Fibroblast of skin of back (primary cell): ENCODE measurements at places on chromosomes 12 and 14.

- no peak for DNase-seq
Observed at GRCh38 chr12:130041983-130042812, 120.1 kb upstream of the FZD10 start.

DNA sequence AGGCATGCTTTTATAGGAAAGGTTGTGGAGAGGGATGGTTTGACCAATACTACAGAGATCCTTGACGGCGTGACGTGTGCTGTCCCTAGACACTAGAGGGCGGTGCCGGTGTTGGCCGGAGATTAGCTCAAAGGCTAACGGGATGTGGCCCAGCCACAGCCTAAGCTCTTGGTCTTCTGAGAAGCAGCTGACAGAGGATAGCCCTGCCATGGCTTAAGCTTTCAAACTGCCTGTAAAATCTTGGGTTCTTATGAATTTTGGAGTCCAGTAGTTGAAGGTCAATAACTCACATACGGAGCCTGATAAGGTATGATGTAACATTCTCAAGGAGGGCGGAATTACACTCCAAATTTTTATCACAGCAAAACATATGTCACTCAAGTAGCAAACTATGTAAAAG is 515.7 kb upstream of the ATXN7L3B start:
- peak; percentile 58 for DNase-seq

GRCh38 chr12:22860926-22861325 is 236.0 kb downstream of the ETNK1 start:
- DNase-seq, result no peak

DNA sequence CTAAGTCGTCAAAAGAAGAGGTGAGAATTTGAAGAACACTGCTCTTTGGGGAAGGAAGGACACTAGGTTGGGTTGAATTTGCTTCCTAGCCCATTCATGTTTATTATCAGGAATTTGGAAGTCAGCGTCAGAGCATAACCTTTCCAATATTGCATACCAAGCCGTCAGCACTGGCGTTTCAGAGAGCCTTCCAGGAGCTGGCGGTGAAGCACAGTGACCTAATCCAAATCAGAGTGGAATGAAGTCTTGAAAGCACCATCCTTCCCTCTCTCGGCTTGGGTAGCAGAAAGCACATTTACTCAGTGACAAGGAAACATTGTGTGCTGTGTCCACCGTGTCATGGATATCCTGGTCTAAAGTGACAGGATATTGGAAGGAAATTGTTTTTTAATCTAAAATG is 240.3 kb upstream of the PELI2 start:
- no peak for DNase-seq

DNA sequence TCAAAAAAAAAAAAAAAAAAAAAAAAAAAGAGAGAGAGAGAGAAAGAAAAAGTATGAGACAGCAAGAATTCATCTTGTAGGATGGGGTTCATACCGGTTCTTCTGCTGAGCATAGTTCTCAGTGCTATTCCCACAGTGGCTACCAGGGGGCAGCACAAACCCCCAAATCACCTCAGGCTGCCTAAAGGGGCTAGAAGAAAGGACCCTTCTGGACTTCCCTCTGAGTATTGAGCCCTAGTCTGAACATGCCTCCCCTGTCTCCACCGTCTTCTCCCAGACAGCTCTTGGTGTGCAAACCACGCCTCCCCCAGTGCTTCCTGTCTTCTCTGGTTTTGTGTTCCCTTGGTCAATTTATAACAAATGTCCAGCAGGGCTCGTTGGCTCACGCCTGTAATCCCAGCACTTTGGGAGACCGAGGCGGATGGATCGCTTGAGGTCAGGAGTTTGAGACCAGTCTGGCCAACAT is 31.3 kb upstream of the SMUG1 start:
- DNase-seq, result peak; percentile 76

DNA sequence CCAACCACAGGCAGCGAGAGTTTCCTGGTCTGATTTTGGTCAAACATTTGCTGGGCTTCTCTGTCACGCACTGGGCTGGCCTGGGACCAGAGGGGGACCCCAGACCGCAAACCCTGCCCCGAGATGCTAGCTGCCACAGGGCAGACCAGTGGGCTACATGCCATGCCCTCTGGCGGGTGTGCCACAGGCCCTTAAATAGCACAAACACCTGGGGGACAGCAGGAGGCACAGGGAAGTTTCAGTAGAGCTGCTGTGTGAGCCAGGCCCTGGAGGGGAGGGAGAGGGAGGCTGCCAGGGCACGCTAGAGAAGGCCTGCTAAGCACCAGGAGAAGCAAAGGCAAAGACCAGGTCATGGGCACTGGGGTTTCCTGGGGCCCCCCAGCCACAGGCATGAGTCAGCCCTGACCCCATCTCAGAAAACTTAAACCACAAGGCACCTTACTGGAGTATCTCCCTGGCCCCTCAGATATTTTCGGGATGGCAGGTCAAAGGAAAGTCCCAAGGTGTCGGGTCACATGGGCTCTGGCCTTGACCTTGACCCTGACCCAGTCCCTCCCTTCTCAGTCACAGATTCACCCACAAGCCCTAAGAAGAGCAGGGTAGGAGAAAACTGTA is 29.2 kb downstream of the ITPK1 start:
- DNase-seq, result no peak

GRCh38 chr12:41437563-41437962 is 249.4 kb downstream of the PDZRN4 start:
- DNase-seq, result no peak

GRCh38 chr12:25324861-25325260 is 74.1 kb upstream of the KRAS start:
- DNase-seq, result no peak

DNA sequence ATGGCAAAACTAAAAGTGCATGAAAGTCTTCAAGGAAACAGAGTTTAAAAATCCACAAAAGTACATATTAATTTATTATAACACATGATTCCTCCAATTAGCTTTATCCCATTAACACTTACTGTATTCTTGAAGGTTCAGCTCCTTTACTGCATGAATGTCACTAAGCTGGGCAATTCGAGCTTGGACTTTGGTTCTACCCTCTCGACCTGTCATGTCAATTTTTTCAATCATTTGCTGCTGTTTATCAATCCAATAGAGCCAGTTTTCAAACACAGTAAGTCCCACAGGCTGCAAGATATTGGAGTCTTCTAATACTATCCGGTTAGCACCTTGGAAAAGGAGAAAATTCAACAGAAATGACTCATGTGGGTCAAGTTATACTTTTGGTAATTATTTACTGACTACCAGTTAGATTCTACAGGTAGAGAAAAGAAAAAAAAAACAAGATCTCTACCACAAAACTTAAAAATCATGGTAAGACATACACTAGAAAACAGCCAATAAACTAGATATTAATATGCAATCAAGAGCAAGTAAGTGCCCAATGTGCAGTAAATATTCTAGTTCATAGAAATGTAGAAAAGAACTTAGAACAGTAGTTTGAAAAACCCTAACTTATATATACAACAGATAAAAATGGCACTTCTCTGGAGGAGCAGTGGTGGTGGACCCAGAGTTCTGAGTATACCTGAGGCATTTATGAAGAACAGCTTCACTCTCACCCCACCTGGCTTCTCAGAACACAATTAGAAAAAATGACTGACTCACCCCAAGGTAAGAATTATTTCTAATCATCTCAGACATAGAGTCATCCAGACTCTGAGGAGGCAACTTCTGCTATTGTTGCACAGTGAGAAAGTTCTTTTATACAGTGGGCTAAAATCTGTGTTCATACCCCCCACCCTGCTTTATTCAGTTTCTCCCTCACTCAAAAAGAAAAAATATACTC is 67.7 kb downstream of the BCL2L14 start:
- DNase-seq, result no peak

DNA sequence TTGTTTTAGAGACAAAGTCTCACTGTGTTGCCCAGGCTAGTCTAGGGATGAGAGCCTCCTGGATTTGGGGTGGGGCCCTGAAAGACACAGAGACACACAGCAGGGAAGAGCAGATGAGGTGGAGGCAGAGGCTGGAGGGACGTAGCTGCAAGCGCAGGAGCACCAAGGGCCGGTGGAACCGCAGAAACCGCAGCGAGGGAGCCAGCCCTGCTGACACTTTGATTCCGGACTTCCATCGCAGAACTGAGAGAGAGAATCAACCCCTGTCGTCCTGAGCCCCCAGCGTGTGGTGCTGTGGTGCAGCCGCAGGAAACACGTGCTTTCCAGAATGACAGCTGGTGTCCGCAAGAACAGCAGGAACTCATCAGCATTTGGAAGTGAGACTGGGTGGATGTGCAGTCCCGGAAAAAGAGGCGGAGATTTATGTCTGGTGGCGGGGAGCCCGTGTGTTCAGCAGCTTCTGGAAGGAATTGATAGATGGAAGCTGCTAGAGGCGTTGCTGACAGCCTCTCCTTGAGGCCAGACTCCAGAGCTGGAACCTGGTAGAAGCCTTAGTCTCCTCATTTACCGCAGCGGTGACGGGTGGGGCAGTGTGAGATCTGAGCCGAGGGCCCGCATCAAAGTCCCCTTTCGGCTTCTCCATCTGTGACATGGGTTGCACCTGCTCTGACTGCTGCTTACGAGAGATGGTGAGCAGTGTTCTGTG is 21.9 kb upstream of the KLC1 start:
- peak; percentile 88 for DNase-seq

GRCh38 chr14:46999661-47000060 is 348.1 kb upstream of the RPL10L start:
- no peak for DNase-seq

DNA sequence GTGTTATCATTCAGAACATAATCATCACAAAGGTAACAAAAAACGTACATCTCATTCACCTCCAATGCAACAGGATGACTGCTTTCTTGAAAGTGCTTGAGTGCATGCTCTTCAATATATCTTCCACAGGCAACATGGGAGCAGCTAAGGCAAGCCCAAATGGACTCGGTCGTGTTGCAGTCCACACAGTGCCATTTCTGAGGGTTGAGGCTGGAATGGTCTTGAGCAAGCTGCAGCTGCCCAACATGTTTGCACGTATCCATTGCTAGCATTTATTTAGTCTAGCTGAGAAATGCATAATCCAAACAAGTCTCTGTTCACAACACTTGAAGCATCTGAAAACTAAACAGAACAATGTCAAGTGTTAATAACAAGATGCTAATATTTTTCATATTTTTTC is 17.3 kb downstream of the USP44 start:
- DNase-seq, result no peak

GRCh38 chr14:98633380-98633779 is 638.6 kb downstream of the BCL11B start:
- DNase-seq, result no peak

DNA sequence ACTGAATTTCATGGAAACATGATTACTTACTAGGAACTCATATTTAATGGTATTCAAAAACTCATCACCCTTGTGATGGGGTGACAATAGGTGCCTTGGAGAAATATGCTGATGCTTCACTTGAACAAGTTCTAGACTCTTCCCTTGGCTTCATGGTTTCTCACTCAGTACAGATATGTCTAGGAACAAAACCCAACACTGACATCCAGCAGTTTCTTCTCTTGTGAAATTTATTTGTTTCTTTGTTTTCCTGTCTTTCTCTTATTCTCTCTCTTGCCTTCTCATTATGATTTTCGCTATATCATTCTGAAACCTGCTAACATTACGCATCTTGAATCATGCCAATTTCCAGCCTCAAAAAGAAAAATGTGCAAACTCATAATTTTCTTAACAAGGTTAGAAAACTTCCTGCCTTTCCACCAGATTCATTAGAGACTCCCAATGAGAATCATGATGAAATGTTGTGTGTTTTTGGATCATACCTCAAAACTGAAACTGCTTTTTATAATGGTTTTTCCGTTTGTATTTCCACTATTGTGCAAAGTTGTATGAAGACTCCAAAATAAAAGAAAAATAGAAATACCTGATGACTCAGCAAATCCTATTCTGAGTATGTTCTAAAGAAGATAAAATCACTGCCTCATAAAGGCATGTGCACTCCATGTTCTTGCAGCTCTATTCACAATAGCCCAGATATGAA is 1021.5 kb downstream of the TMEM121 start:
- DNase-seq, result no peak

GRCh38 chr12:55745361-55746173 is 2.6 kb downstream of the GDF11 start:
- DNase-seq, result peak; percentile 58

GRCh38 chr12:112848338-112848715 is 56.8 kb downstream of the RPH3A start:
- no peak for DNase-seq

- no peak for DNase-seq
Observed at GRCh38 chr12:11727133-11727664, 77.7 kb downstream of the ETV6 start.
